ENCODE measurements at places on chromosomes 12 and 14. TPM values are rescaled to one million over a fixed set of nuclear protein-coding genes. Genes with fewer than 3 reads are reported as not detected.

DNA sequence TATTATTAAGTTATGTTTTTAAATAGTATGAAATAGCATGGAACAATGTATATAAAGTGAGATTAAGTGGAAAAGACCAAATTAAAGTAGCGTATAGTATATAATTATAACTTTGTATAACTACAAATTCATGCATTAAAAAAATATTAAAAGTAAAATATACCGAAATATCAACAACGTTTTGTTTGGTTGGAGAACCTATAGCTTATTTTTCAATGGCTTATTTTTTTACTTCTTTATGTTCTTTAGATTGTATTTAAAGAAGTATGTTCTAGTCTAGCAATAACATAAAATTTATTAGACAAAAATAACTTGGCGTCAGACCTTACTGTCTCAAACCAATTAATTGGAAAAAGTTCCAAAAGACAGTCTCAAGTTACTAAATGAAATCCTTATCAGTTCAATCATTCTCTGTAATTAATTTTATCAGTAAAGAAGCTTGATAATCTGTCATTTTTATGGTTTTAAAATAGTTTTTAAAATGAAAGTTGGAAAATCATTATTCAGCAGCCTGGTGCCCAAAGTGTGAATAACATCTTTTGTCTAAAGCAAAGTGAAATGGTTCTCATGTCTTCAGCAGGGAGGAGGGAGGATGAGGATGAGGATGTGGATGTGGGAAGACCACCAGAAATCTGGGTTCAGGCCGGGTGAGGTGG, 46.7 kb downstream of the IRAK3 start:
- 0 out of 2 replicates have a peak, but pooled peaks cover 3% of the 10 kb centered on the region for H3K27me3 ChIP-seq
- DNase-seq = no peak
- no peak overlapping the region for H3K27ac ChIP-seq
- no peaks in the 10 kb centered on the region for H3K36me3 ChIP-seq
- H3K4me3 ChIP-seq = peak overlapping the region; percentile 64
- H3K4me1 ChIP-seq = peaks cover 17% of the 10 kb centered on the region

GRCh38 chr12:75553398-75553797, 42.0 kb upstream of the KRR1 start:
- DNase-seq = peak; percentile 18
- H3K27me3 ChIP-seq = no peaks in the 10 kb centered on the region

- H3K4me1 ChIP-seq = no peaks in the 10 kb centered on the region
- no peaks in the 10 kb centered on the region for H3K36me3 ChIP-seq
- no peak for DNase-seq
Measured at GRCh38 chr12:5480938-5481303, 49.0 kb downstream of the NTF3 start.

GRCh38 chr14:99737956-99738667, 54.0 kb downstream of the CYP46A1 start:
- H3K36me3 ChIP-seq = no peaks in the 10 kb centered on the region
- H3K4me3 ChIP-seq = peak overlapping the region; percentile 49
- no peaks in the 10 kb centered on the region for H3K27me3 ChIP-seq
- no peak for DNase-seq
- H3K4me1 ChIP-seq = no peaks in the 10 kb centered on the region

DNA sequence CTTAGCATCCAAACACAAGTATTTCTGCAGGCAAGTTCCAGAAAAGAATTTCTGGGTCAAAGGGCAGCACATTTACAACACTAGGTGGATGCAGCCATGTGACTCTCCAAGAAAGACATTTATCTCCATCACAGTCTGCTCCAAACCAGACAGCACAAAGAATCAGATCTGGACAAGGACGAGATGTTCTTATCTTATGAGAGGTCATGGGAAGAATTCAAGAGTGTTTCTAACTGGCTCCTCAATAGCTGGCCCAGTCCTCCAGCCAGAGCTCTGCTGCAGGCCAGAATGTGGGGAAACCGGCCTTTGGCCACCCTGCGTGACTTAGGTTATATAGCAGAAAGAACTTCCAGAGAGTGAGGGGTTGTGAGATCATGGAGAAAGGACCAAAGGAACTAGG, 17.4 kb downstream of the TMEM119 start:
- H3K4me1 ChIP-seq = no peaks in the 10 kb centered on the region
- H3K27me3 ChIP-seq = peaks cover 14% of the 10 kb centered on the region
- H3K36me3 ChIP-seq = no peaks in the 10 kb centered on the region
- H3K4me3 ChIP-seq = no peak overlapping the region
- no peak for DNase-seq
- H3K27ac ChIP-seq = no peak overlapping the region

The FZD10 gene
- not detected for total RNA-seq

The ERG28 gene
- total RNA-seq = 25.2 TPM

The NRL gene
- total RNA-seq = 2.3 TPM

The RIC8B gene
- 14.9 TPM for total RNA-seq

The COX8C gene
- not detected for total RNA-seq

The DAO gene
- total RNA-seq = not detected

The KRT71 gene
- not detected for total RNA-seq
